Activated CD4-positive, alpha-beta T cell treated with anti-CD3 and anti-CD28 coated beads, Interleukin-2, amount 10 ng/mL, durations not matched to agents 7 days and 5 days (primary cell): ENCODE measurements at places on chromosomes 4 and X. TPM values are rescaled to one million over a fixed set of nuclear protein-coding genes. Genes with fewer than 3 reads are reported as not detected.

- peaks cover 5% of the 10 kb centered on the region for H3K4me1 ChIP-seq
- no peak overlapping the region for H3K4me3 ChIP-seq
- no peak overlapping the region for H3K27ac ChIP-seq
- DNase-seq = no peak
- H3K36me3 ChIP-seq = no peaks in the 10 kb centered on the region
- no peaks in the 10 kb centered on the region for H3K27me3 ChIP-seq
Measured at GRCh38 chrX:24427747-24428019, 37.4 kb upstream of the PDK3 start.

DNA sequence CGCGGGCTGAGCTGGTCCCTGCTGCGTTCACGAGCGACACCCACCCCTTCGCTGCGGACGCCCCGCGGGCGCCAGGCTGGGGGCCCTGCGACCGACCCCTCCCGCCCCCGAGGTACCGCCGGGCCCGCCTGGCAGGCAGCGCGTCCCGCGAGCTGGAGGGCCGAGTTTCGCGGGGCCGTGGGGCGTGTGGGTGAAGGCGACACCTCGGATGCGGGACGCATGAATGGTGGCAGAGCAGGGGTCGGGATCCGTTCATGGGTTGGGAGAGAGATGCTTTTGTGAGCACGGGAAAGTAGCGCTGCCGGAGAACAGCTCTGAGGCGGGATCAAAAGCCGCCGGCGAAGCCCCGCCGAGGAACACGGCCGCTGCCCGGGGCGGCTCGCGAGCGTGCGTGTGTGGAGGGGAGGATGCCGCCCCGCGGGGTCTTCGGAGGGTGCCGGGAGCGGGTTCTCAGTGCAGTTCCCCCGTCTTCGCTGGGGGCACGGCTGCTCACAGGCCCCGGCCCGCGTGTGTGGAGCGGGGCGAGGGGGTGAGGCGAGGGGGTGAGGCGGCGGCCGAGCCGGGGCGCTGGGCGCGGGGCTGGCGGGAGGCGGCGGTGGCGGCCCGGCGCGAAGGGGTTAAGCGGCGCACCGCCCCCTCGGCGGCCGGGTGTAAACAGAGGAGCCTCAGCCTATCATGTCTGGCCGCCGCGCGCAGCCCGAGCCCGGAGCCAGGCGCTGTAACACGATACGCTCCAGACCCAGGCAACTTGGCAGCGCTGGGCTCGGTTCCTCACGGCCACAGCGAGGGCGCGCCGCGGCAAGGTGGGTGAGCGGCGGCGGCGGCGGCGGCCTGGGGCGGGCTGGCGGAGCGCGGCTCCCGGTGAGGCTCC, 205.3 kb downstream of the TENM3 start:
- H3K27me3 ChIP-seq = peaks cover 60% of the 10 kb centered on the region
- H3K27ac ChIP-seq = no peak overlapping the region
- peak overlapping the region; percentile 51 for H3K4me3 ChIP-seq
- H3K4me1 ChIP-seq = peaks cover 14% of the 10 kb centered on the region
- peaks cover 3% of the 10 kb centered on the region for H3K36me3 ChIP-seq

DNA sequence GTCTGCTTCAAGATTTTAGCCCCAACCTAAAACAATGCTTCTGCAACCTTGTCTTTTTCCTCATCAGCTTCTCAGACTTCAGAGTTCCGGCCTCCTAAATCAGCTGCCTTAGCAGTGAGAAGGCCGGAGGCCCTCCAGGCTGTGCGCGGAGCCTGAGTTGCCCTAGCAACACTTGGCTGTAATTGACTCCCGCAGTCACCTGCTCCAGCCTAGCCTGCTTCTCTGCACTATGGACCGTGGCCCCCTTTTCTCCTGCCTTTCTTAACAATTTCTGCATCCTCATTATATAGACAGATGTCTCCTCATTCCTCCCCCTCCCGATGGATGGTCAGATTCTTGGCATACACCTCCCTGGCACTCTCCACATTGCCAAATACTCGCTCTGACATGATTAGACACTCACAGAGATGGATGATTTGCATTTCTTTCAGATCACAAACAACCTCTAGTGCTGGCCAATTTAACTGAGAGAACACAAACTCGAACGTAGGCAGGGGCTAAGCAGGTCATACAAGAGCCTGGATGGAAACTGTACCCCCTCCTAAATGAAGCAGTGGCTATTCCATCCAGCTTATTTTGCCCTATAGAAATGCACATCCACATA, 9.5 kb upstream of the HUWE1 start:
- H3K4me3 ChIP-seq = no peak overlapping the region
- DNase-seq = no peak
- no peaks in the 10 kb centered on the region for H3K27me3 ChIP-seq
- H3K27ac ChIP-seq = no peak overlapping the region

Gene ENPEP
- total RNA-seq = not detected

- no peaks in the 10 kb centered on the region for H3K4me1 ChIP-seq
- no peak overlapping the region for H3K27ac ChIP-seq
- no peaks in the 10 kb centered on the region for H3K36me3 ChIP-seq
- no peak for DNase-seq
- no peak overlapping the region for H3K4me3 ChIP-seq
- H3K27me3 ChIP-seq = no peaks in the 10 kb centered on the region
Measured at GRCh38 chr4:25113915-25114904, 46.0 kb downstream of the SEPSECS start.

Gene ATP1B4
- total RNA-seq = not detected

Gene XAGE1A
- total RNA-seq = not detected

- H3K4me1 ChIP-seq = no peaks in the 10 kb centered on the region
- H3K27ac ChIP-seq = no peak overlapping the region
- no peak overlapping the region for H3K4me3 ChIP-seq
- H3K36me3 ChIP-seq = no peaks in the 10 kb centered on the region
- no peak for DNase-seq
Measured at GRCh38 chr4:95059663-95060062, 301.9 kb downstream of the BMPR1B start.

Gene ATOH1
- total RNA-seq = not detected

DNA sequence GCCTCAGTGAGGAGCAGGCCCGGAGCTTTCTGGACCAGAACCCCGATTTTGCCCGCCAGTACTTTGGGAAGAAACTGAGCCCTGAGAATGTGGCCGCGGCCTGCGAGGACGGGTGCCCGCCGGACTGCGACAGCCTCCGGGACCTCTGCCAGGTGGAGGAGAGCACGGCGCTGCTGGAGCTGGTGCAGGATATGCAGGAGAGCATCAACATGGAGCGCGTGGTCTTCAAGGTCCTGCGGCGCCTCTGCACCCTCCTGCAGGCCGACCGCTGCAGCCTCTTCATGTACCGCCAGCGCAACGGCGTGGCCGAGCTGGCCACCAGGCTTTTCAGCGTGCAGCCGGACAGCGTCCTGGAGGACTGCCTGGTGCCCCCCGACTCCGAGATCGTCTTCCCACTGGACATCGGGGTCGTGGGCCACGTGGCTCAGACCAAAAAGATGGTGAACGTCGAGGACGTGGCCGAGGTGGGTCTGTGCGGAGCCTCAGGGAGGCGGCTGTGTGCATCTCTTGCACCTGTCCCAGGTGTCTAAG, 323 bp downstream of the PDE6B start:
- no peak for DNase-seq
- H3K4me3 ChIP-seq = no peak overlapping the region
- no peaks in the 10 kb centered on the region for H3K36me3 ChIP-seq
- H3K27me3 ChIP-seq = no peaks in the 10 kb centered on the region
- H3K27ac ChIP-seq = no peak overlapping the region
- no peaks in the 10 kb centered on the region for H3K4me1 ChIP-seq

DNA sequence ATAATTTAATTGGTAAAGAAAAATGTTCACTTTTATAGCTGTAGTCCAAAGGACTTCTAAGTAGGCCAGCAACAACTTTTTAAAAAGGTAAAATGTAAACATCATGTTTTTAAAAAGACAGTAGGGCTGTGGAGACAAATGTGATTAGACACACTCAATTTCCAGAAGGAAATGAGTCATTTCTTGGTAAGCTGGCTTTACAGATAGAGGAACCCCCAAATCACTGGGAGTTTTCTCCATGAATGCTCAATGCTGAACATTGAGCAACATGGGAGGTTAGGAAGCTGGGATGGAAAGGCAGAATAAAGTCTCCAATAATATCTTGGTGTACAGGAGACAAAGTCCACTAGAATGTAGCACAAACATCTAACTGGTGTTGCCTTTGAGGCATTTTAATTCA, 121.3 kb downstream of the NWD2 start:
- no peaks in the 10 kb centered on the region for H3K4me1 ChIP-seq
- no peaks in the 10 kb centered on the region for H3K36me3 ChIP-seq
- H3K27me3 ChIP-seq = peaks cover 8% of the 10 kb centered on the region
- no peak overlapping the region for H3K4me3 ChIP-seq
- H3K27ac ChIP-seq = no peak overlapping the region
- DNase-seq = no peak

GRCh38 chr4:153332936-153333335, 11.6 kb upstream of the MND1 start:
- no peaks in the 10 kb centered on the region for H3K4me1 ChIP-seq
- H3K27me3 ChIP-seq = peaks cover 8% of the 10 kb centered on the region
- H3K36me3 ChIP-seq = no peaks in the 10 kb centered on the region
- no peak overlapping the region for H3K4me3 ChIP-seq

GRCh38 chr4:15143551-15143950, 141.3 kb downstream of the CPEB2 start:
- no peaks in the 10 kb centered on the region for H3K4me1 ChIP-seq
- no peaks in the 10 kb centered on the region for H3K36me3 ChIP-seq
- H3K4me3 ChIP-seq = no peak overlapping the region
- H3K27ac ChIP-seq = no peak overlapping the region
- DNase-seq = no peak

GRCh38 chr4:113513382-113513781, 248.2 kb downstream of the CAMK2D start:
- no peak overlapping the region for H3K4me3 ChIP-seq
- H3K27me3 ChIP-seq = no peaks in the 10 kb centered on the region
- H3K36me3 ChIP-seq = peaks cover 48% of the 10 kb centered on the region
- no peak for DNase-seq

GRCh38 chrX:110561034-110561433, 202.4 kb downstream of the RTL9 start:
- H3K36me3 ChIP-seq = no peaks in the 10 kb centered on the region
- DNase-seq = no peak
- H3K27ac ChIP-seq = no peak overlapping the region
- no peak overlapping the region for H3K4me3 ChIP-seq
- no peaks in the 10 kb centered on the region for H3K27me3 ChIP-seq
- H3K4me1 ChIP-seq = no peaks in the 10 kb centered on the region

Gene GPR34
- 0.17 TPM for total RNA-seq

GRCh38 chr4:21992330-21992729, 43.8 kb upstream of the KCNIP4 start:
- DNase-seq = no peak
- H3K36me3 ChIP-seq = no peaks in the 10 kb centered on the region
- no peaks in the 10 kb centered on the region for H3K27me3 ChIP-seq
- no peak overlapping the region for H3K27ac ChIP-seq
- no peak overlapping the region for H3K4me3 ChIP-seq

Gene IL9R
- 25.2 TPM for total RNA-seq

Gene CLIC2
- total RNA-seq = 0.48 TPM

GRCh38 chr4:81723927-81724587, 252.3 kb upstream of the RASGEF1B start:
- H3K4me3 ChIP-seq = no peak overlapping the region
- H3K27me3 ChIP-seq = peaks cover 9% of the 10 kb centered on the region
- peaks cover 9% of the 10 kb centered on the region for H3K4me1 ChIP-seq
- no peak overlapping the region for H3K27ac ChIP-seq
- DNase-seq = no peak
- no peaks in the 10 kb centered on the region for H3K36me3 ChIP-seq

DNA sequence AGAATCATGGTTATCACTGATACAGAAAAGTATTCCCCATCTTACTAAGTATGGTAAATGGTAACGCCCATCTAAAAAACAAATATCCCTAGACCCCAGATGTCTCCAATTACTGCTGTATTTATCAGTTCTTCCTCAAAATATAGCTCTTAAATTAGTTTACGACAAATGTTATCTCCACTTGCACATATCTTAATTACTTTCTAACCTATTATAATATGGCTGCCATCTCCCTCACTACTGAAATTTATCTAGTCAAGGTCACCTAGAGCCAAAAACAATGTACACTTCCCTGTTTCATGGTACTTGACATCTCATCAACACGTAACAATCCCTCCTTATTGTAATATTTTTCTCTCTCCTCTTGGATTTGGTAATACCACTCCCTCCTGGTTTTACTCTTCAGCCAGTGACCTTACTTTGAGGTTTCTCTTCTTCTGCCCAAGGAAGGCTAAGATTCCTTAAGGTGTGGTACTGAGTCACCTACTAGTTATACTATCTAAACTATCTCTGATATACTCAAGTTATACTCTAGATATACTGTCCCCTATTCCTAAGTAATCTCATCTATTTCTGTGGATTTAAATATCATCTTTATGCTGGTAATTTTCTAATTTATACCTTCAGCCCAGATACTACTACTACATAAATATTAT, 8.6 kb downstream of the LCORL start:
- DNase-seq = no peak
- H3K27ac ChIP-seq = no peak overlapping the region
- H3K36me3 ChIP-seq = no peaks in the 10 kb centered on the region
- no peak overlapping the region for H3K4me3 ChIP-seq
- peaks cover 6% of the 10 kb centered on the region for H3K27me3 ChIP-seq
- no peaks in the 10 kb centered on the region for H3K4me1 ChIP-seq

Gene SULT1E1
- total RNA-seq = not detected

Gene TMEM156
- 19.5 TPM for total RNA-seq

DNA sequence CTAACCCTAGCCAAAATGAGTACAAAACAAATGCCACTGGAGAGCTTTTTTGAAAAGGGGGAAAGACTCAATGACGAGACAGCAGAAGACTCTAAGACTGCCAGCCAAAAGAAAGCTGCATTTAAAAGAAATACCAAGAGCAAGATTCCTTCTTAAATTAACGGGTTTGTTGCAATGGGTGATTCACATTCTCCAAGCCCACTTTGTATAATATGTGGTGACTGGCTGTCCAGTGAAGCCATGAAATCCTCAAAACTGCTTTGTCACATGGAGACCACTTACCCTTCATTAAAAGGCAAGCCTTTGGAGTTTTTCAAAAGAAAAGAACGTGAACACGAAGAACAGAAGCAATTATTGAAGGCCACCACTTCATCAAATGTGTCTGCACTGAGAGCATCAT, 68.2 kb downstream of the MRPL1 start:
- H3K4me3 ChIP-seq = no peak overlapping the region
- no peak for DNase-seq
- peaks cover 24% of the 10 kb centered on the region for H3K36me3 ChIP-seq
- no peaks in the 10 kb centered on the region for H3K4me1 ChIP-seq
- H3K27ac ChIP-seq = no peak overlapping the region
- H3K27me3 ChIP-seq = no peaks in the 10 kb centered on the region

Gene GSX2
- total RNA-seq = not detected

- H3K27ac ChIP-seq = no peak overlapping the region
- DNase-seq = no peak
- no peaks in the 10 kb centered on the region for H3K4me1 ChIP-seq
- no peak overlapping the region for H3K4me3 ChIP-seq
- H3K36me3 ChIP-seq = no peaks in the 10 kb centered on the region
Measured at GRCh38 chr4:187046471-187046870, 322.8 kb upstream of the FAT1 start.

- no peak overlapping the region for H3K27ac ChIP-seq
- no peak for DNase-seq
- H3K27me3 ChIP-seq = peaks cover 3% of the 10 kb centered on the region
- H3K36me3 ChIP-seq = no peaks in the 10 kb centered on the region
Measured at GRCh38 chr4:18214411-18215055, 193.0 kb upstream of the LCORL start.

Gene WNK3
- total RNA-seq = 0.15 TPM
